Urinary bladder (tissue), 4 donors: ENCODE measurements at places on chromosomes 13 and 19. TPM values are rescaled to one million over a fixed set of nuclear protein-coding genes. Genes with fewer than 3 reads are reported as not detected.

GRCh38 chr19:4594201-4594600 is 34.7 kb upstream of the SEMA6B start:
- no peak for DNase-seq

- no peak for DNase-seq
These were observed 826 bp downstream of the RASIP1 start for GRCh38 chr19:48739404-48740163.

GRCh38 chr13:82571653-82572052 is 1310.6 kb downstream of the SLITRK1 start:
- no peak for DNase-seq

DNA sequence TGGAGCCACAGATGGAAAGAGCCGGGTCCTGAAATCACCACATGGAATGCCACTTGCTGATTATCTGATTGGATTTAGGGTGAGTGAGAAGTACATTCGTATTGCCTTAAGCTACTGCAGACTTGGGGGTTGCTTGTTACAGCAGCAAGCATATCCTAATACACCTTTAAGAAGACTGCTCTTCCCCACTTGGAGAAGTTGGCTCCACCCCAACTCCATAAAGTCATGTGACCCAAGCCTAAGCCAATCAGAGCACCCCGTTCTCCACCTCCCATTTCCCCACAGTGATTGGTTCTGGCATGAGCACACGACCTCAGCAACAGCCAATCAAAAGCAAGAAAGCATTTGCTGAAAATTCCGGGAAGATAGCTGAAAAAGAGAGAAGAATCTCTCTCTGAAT is 23.1 kb downstream of the CACNA1A start:
- DNase-seq: no peak

GRCh38 chr13:50682966-50683365 is 160.5 kb downstream of the DLEU7 start:
- no peak for DNase-seq

DNA sequence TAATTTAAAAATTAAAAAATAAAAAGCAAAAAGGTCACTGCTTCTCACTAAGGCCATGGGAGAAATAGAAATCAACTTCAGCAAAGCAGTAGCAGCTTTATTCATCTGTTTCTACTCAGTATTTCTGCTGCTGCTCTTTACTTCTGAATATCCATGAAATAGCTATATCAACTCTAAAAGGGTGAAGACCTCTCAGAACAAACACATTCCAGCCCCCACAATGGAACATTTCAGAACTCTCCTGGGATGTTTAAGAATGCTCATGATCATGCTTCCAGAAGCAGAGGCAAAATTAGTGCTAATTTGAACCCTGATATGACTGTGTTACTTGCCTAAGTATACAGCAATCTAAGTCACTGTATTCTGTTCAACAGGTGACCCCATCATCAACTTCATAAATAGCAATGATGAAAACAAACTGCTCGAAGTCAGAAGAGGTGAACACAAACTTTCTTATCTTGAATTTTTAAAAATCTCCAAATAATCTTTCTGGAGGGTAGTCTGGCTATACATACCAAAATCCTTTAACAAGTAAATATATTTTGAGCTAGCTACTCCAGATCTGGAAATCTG is 29.6 kb upstream of the DOCK9 start:
- no peak for DNase-seq

DNA sequence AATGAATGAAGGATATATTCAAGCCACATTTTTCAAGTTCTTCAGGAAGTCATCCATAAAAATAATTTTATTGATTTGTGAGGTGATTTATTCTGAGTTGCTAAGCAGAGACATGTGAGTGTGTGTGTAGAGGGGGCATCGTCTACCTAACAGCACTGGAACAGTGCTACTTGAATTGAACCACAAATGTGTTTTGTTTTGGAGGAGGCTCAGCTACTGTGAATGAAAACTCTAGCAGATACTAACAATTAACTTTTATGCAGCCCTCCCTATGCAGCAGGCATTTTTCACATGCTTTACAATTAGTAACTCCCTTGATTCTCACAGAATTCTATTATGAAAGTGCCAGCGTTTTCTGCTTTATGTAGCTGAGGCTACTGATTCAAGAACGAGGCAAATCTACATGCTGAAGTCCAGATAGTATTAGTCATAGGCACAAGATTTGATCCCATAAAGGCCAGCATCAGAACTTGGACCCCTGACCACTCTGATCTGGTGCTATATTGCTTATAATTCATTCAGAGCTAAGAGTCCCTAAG is 103.7 kb downstream of the MYO16 start:
- no peak for DNase-seq

DNA sequence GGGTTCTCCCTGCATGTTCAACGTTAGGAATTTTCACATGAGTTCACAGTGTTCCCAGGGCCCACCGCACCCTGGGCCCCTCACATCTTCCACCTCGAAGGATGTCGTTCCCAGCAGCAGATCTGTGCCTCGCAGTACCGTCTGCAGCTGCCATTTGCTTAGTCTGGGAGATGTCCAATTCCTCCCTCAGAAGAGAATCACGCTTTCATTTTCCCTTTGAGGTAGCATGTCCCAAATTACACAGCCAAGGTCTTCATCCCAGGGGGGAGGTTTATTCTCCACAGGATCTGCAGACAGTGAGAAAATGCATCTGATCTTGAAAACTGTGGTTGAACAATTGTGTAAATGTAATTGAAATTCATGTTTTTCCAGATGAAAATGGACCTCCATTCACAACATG is 150.2 kb downstream of the DCT start:
- DNase-seq: no peak

GRCh38 chr13:74006666-74007065 is 127.5 kb downstream of the KLF12 start:
- DNase-seq: no peak

DNA sequence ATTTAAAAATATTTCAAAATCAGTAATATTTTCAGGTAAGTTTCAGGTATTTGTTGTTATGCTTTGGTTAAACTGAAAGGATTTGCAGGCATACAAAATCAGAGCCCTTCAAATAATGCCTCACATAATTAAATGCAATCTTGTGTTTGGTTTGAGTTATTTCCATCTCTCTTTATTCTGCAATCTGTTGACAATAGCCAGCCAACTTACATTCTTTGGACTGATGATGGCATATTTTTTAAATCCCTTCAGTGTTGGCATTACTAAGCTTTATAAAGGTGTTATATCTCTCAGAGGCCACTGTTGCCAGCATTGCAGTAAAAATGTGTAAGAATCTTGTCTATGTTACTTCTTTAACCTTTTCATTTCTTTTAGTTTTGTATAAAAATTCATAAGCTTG is 257.2 kb upstream of the RFC3 start:
- DNase-seq: no peak

DNA sequence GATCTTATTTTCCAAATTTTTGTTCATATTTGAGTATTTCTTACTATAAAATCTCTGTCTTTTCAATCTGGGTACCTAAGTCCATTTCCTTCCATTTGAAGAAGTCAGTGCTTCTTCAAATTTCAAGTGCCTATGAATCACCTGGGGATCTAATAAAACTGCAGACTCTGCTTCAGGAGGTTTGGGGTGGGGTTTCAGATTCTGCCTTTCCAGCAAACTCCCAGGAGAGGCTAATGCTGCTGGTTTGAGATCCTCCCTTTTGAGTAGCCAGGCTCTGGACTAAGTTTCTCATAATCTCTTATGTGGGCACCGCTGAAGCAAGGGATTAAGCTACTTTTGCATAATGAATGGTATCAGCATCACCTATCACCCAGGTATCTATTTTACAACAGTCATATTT is 242.4 kb downstream of the RGCC start:
- no peak for DNase-seq

- peak; percentile 14 for DNase-seq
These were observed 36.2 kb upstream of the SLC46A3 start for GRCh38 chr13:28754698-28755545.

PCP2 gene
- total RNA-seq: not detected

KLK5 gene
- total RNA-seq: not detected

TMPRSS9 gene
- 0.11 TPM for total RNA-seq

SH2D3A gene
- 11.4 TPM for total RNA-seq

SOX21 gene
- total RNA-seq: 0.11 TPM
